ENCODE measurements at places on chromosomes 5 and 9.

DNA sequence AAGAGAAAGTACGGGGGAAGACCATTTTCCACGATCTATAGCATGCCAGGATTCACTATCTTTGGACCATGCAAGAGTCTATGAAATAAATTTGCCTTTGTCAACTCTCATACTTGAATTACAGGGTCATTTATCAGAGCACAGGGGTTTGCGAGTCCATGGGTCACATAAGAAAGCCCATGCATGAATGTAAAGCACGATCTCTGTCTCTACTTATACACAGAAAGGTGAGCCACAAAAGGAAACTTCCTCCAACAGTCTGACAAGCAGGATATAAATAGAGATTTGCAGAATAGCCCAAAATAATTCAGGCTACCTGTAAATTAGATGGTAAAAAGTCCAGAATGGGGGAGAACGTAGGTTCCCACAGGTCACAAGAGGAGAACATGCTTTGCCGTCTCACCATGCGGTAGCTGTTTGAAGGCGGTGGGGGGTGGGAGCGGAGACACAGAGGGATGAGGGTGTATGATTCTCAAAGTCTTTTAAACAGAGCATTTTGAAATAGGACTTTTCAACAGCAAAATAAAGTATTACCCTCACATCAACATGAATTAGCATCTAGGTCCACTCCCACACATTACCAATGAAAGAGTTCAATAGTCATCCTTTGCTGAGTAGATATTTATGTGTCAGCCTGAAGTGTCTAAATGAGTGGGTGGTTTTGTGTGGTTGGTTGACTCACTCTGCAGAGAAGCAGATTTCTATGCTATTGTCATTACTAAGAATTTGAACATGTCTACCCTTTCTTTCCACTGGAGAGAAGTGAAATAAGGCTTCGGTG is 279.7 kb downstream of the EBF1 start:
- peak; percentile 64 for DNase-seq

DNA sequence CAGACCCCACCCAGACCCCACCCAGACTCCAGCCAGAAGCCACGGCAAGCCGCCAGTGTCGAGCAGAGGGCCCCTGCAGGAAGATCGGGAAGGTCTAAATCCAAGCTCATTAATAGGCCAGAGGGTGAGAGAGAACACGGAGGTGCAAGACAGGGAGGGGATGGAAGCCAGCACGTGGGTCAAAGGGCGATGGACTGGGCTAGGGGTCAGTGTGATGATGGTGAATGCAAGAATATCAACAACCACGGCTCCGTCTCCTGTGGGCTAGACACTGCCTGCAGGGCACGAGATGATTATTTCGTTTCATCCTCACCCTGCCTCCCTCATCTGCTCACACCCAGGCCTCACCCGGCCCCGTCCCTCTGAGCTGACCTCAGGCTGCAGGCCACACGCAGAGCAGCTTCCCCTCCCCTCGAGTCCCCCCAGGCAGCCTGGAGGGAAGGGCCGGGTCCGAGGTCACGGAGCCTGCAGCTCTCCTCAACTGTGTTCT is 122.0 kb downstream of the COL23A1 start:
- no peak for DNase-seq

DNA sequence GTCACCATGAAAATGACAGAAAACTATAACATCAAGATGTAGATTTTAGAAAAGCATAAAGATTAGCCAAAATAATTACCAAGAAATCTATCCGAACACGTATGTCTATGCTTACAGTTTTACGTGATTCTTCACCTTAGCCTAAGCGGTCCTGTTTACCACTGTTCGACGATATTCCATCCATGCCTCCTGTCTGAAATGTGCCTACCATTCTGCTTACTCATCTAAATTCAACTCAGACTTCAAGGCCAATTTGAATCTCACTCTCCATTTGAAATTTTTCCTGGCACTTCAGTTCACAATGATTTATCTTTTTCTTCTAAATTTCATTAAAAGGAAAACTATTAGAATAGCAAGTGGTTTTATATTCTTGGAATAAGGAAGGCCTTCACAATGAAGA is 15.4 kb downstream of the ZDHHC21 start:
- no peak for DNase-seq

DNA sequence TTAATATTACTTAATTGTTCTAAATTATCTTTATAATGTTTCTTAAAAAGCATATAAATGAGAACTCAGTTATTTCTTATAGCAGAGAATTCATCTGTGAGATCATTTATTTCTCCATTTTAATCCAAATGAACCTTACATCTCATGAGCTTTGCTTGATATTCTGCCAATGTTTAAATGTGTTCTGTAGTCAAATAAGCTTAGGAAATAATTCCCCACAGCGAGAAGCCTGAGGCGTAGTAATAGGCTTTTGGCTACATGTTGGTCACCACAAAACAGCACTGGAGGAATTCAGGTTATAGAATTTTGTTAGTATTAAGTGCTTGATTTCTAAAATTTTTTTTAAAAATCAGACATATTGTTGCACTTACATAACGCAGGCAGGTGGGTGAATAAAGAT is 585.3 kb upstream of the RORB start:
- no peak for DNase-seq

- no peak for DNase-seq
Observed at GRCh38 chr9:125745682-125746016, 1.5 kb upstream of the PBX3 start.

- peak; percentile 39 for DNase-seq
Observed at GRCh38 chr5:125112196-125112595, 365.8 kb upstream of the ZNF608 start.

DNA sequence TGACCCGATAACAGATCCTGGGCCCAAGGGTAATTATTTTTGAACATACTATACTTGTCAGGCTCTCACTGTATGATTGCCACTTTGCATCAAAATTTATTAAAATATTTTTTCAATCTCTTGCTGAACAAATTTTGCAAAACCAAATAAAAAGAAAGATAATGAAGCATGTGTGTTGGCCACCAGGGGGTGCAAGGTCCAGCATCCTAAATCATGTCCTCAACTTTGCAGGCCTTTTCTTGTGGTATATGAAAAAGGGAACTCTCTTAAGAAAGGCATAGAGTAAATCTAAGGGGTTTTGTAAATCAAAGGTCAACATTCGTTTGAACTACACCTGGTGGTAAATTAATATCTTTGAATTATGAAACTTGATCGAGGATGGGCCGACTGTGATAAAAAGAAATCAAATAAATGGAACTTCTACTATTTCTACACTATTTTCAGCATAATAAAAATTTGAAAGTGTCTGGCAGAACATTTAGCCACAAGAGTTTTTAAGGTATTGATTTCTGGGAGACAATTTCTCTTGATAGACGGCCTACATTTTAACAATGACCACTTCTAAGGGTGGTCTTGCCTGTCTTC is 676.5 kb downstream of the DMRTA1 start:
- DNase-seq = no peak

Measured in fibroblast of skin of left biceps (primary cell).